ENCODE measurements at places on chromosomes 4 and X.
A peak's percentile ranks its signal among the peaks of the same experiment; 100 is the strongest.

GRCh38 chr4:140102421-140102820, 51.6 kb downstream of the MAML3 start:
- peak; percentile 83 for DNase-seq

DNA sequence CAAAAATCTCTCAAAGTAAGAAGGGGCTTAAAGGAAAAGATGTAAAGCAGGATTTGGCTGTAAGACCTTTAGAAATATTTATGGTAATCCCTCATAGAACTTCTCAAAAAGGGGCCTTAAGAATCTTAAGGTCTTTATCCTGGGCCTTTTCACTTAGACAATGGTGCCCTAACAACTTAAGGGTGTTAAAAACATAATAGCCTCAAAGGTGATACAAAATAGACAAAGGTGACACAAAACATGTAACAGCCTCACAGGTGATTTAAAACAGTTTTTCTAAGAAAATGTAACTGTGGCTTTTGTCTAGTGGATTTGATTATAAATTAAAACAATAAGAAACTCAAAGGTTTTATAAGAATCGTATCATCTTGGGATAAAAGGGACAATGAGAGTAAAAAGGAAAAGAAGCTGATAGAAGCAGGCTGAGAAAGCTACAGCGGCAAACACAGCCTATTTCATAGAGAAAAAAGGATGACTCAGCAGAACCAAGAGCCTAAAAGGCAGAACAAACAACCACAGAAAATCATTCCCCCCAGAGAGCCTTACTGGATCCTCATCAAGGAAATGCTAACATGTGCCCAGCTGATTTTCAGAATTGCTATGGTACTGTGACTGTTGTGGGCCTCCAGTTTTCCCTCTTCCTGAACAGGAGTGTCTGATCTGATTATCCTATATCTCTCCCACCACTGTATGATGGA, 164.3 kb downstream of the STPG2 start:
- DNase-seq: no peak

GRCh38 chr4:77917075-77917474, 54.4 kb downstream of the MRPL1 start:
- DNase-seq: no peak

DNA sequence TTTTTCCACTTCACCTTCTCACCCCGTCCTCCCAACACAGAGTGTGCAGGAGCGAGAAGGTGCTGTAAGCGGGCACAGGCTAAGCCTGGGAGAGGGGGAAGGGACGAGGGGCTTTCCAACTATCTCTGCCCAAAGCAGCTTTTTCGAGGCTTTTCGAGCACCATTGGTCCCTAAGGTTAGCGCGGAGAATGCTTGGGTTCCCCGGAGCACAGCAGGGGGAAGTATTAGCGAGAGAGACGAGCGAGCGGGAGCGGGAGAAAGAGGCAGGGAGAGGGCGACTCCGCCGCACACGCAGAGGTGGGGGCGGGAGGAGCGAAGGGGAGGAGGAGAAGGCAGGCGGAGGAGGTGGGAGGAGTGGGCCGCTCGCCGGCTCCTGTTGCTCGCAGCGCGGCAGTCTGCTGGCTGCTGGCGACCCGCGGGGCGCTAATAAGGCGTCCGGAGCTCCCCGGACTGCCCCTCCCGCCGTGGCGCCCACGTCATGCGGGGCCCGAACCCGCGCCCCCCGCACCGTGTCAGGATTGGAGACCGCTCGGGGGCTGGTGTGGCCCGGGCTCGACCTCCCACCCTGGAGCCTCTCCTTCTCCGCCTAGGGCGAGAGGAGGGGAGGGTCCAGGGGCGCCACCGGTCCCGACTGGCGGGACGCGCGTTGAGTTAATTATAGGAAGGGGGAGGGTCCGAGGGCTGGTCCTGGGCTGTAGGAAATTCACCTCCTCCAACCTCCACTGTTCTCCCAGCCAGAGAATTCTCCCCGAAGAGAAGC, at the start of gene ADAMTS3:
Gene ADAMTS3 (minus strand): TSS at position 263 of the 760 bp plus-strand sequence. CDS start 459 bp downstream, outside the sequence.
- DNase-seq: peak; percentile 88

DNA sequence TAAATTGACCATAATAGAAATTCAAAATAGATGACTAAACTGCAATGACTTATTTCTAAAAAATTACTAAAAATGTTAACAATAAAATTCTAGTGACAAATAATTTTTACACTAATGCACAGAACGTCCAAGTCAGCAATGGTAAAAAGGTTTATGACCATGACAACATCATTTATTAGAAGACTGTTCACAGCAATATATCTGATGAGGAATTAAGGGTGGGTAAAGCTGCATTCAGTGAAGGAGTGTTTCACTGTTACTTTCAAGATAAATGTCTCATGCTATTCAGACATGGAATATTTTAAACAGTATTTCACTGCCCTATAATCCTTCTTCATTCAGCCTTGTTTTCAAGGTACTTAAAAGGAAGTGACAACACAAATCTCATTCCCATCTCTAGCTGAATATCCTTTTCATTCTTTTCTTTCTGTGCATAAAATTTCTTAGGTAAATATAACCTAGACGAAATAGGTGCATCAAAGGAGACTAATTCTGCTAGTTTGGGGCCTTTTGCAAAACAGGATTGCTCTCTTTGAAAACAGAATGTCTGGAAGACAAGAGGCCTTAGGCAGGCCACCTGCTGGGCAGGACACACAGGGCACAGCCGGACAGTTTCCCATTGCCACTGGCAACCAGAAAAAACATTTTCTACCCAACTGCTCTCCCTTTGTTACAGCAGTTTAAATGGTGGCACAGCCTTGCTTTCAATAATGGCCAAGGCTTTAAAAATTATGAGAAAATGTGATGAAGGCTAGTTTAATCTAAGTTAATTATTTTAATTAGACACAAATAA, 600.3 kb downstream of the SPRY1 start:
- no peak for DNase-seq

DNA sequence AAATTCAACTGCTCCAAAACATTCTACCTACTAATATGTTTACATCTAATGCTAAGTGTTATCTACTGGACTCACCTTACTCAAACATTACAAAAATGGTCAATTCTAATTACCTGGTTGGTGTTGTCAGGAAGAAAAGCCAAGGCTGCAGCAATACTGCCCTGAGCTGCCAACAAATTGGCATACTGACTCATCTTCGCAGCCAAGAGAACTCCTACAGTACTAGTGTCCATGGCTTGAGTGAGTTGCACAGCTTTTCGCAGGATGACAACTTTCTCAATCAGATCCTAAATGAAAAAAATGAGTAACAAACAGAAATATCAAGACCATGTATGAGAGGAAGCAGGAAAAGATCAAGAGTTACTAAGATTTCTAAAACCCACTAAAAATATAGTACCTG, 39.6 kb downstream of the SEC31A start:
- no peak for DNase-seq

- DNase-seq: no peak
Observed at GRCh38 chrX:69256291-69256565, 91.0 kb upstream of the PJA1 start.

DNA sequence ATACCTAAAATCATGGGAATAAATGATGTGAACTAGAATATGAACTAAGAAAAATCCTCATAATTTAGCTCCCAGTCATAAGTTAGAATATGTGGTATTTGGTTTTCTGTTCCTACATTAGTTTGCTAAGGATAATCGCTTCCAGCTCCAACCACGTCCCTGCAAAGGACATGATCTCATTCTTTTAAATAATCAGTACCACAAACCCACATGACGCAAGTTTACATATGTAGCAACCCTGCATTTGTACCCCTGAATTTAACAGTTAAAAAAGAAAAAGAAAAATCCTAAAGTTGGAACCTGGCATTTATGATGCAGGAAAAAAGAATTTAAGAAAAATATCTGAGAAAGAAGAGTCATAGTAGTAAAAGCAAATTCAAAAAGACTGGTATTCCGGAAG, 13.3 kb downstream of the UBA6 start:
- no peak for DNase-seq

DNA sequence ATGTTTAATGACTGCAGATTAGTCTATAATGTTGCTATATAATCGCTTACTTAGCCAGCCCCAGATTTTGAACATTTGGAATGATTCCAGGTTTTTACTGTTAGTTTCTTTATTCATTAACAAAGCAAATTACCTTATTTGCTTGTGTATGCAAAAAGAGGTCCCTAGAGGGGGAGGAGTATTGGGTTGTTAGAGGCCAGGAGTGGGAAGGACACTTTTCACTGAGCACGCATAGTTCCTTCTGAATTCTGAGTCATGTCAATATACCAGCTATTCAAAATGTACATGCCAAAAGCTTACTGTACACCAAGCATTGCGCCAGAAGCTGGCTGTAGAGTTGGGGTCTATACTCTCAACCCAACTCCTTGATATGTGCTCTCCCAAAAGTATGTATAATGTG, 5.1 kb upstream of the DGAT2L6 start:
- no peak for DNase-seq

GRCh38 chrX:40496728-40497127, 84.0 kb upstream of the ATP6AP2 start:
- no peak for DNase-seq

Data from KBM-7 (cell line).